ENCODE measurements at places on chromosomes 13 and 19. TPM values are rescaled to one million over a fixed set of nuclear protein-coding genes. Genes with fewer than 3 reads are reported as not detected.

DNA sequence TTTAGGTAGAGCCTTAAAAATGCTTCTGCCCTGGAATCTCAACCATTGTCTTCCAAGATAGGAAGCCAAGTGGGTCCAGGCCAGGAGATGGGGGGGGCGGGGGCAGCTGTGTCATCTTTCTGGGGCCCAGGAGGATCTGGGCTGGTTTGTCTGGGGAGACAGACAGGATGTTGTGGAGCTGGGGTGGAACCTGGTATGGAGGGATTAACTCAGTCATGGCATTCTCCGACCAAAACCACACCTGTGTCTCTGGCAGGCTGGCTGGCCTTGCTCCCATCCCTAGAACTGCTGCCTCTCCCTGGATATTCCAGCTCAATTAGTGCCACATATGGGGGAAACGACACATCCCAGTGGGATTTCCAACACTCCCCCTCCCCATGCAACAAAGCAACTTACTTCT lies 2.7 kb upstream of the MAP2K7 start:
- H3K27ac ChIP-seq = no peak overlapping the region
- no peak overlapping the region for H3K4me3 ChIP-seq
- H3K36me3 ChIP-seq = peaks cover 31% of the 10 kb centered on the region
- no peak for DNase-seq
- no peaks in the 10 kb centered on the region for H3K27me3 ChIP-seq

The CYP2A13 gene
- total RNA-seq = not detected

- no peak for DNase-seq
- no peak overlapping the region for H3K4me3 ChIP-seq
- H3K36me3 ChIP-seq = no peaks in the 10 kb centered on the region
Measured at GRCh38 chr13:85287528-85287927, 511.7 kb downstream of the SLITRK6 start.

- H3K4me3 ChIP-seq = no peak overlapping the region
- H3K27ac ChIP-seq = no peak overlapping the region
- no peak for DNase-seq
Measured at GRCh38 chr13:71602344-71602743, 264.7 kb downstream of the DACH1 start.

The ZNF28 gene
- 23.7 TPM for total RNA-seq

GRCh38 chr13:47337781-47338507 lies 441.1 kb upstream of the HTR2A start:
- H3K36me3 ChIP-seq = no peaks in the 10 kb centered on the region
- H3K27ac ChIP-seq = no peak overlapping the region
- DNase-seq = no peak
- no peak overlapping the region for H3K4me3 ChIP-seq

The KLK11 gene
- not detected for total RNA-seq

DNA sequence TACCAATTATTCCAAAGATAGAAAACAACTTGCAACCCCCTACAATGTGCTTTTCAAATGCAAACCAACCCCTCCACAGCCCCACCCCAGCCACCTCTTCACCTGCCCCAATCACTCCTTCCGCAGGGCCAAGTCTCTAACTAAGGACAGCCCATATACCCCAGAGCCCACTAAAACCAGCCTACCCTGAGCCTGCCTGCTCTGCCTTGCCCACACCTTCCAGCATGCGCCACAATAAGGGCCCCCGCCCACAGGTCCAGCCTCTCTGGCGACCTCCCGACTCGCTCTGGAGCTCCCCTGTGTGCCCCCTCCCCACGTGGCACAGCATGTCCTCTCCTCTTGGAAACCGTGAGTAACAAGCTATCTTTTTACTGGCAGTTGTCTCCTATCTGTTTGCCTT lies 42.8 kb upstream of the MEDAG start:
- H3K27me3 ChIP-seq = peaks cover 16% of the 10 kb centered on the region
- no peak overlapping the region for H3K27ac ChIP-seq
- H3K4me3 ChIP-seq = no peak overlapping the region
- DNase-seq = no peak

- no peak overlapping the region for H3K27ac ChIP-seq
- H3K4me1 ChIP-seq = no peaks in the 10 kb centered on the region
- DNase-seq = no peak
- H3K4me3 ChIP-seq = no peak overlapping the region
- no peaks in the 10 kb centered on the region for H3K27me3 ChIP-seq
- H3K36me3 ChIP-seq = no peaks in the 10 kb centered on the region
Measured at GRCh38 chr13:35309706-35310105, 166.8 kb downstream of the MAB21L1 start.

DNA sequence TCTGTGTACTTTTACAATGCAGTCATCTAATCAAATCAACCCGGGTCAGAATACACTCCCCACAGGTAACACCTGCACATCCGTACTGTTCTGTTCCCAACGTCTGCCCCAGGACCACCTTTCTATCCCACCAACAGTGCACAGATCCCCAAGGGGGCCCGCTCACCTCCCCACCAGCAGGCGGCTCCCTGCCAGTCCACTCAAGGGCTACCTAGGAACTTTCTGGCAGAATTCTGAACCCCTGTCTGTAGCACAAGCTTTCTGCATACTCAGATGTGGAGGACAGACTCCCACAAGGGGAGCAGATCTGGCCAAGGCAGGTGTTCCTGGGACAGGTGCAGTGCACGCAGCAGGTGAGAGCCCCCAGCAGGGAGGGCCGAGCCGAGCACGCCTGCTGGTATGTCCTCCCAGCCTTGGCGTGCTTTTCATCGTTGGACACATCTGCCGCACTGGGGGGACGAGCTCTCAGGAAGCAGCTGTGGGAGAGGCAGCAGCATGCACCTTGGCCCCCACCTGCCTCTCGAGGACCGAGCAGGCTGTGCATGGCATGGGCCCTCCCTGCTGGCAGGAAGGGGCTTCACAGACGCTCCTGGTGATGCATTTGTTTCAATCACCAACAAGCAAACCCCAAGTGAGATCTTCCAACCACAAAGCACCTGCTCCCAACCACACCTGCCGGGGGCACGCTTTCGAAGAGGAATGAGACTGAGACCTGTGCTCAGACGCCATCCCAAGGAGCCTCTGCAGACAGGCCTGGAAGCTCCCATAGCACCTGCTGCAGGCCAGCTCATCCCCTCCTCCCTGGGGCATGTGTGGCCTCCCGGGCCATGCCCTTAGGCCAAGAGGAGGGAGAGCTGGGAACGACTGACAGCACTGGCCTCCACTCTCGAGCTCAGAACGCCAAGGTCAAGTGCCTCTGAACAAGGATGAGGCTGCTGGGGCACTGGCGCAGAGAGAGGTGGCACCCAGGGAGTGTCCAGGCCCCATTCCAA lies 35.9 kb downstream of the RAB20 start:
- H3K27me3 ChIP-seq = no peaks in the 10 kb centered on the region
- H3K4me1 ChIP-seq = peaks cover 13% of the 10 kb centered on the region
- no peaks in the 10 kb centered on the region for H3K36me3 ChIP-seq

The CYP2S1 gene
- total RNA-seq = 1.9 TPM

DNA sequence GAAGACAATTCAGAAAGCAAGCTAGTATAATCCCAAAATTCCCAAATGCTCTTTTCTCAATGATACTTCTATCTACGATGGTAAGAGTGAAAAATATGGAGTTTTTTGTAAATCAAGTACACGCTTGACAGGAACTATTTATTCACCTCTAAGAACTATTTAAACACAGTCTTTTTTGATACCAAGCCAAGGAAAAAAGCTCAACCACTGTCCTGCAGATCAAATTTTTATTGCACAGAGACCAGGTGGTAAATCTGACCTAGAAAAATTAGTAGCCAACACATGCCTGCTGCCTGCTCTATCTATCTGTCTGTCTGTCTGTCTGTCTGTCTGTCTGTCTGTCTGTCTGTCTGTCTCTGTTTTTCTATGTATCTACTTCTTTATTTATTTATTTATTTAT lies 292.2 kb downstream of the MZT1 start:
- no peak overlapping the region for H3K4me3 ChIP-seq
- no peaks in the 10 kb centered on the region for H3K27me3 ChIP-seq
- H3K4me1 ChIP-seq = no peaks in the 10 kb centered on the region
- no peak for DNase-seq
- no peak overlapping the region for H3K27ac ChIP-seq
- no peaks in the 10 kb centered on the region for H3K36me3 ChIP-seq

GRCh38 chr13:43979492-43979891 lies 99.8 kb downstream of the LACC1 start:
- no peak for DNase-seq
- H3K4me3 ChIP-seq = no peak overlapping the region
- no peaks in the 10 kb centered on the region for H3K36me3 ChIP-seq

GRCh38 chr13:35629026-35629425 lies 152.5 kb upstream of the MAB21L1 start:
- no peak overlapping the region for H3K4me3 ChIP-seq
- H3K4me1 ChIP-seq = no peaks in the 10 kb centered on the region
- DNase-seq = no peak
- no peaks in the 10 kb centered on the region for H3K36me3 ChIP-seq
- H3K27me3 ChIP-seq = no peaks in the 10 kb centered on the region
- no peak overlapping the region for H3K27ac ChIP-seq

The RNU6-9 gene
- not detected for total RNA-seq

GRCh38 chr19:9836021-9836420 lies 903 bp downstream of the PIN1 start:
- H3K4me3 ChIP-seq = peak overlapping the region; percentile 96
- H3K27me3 ChIP-seq = no peaks in the 10 kb centered on the region
- DNase-seq = no peak
- no peak overlapping the region for H3K27ac ChIP-seq

DNA sequence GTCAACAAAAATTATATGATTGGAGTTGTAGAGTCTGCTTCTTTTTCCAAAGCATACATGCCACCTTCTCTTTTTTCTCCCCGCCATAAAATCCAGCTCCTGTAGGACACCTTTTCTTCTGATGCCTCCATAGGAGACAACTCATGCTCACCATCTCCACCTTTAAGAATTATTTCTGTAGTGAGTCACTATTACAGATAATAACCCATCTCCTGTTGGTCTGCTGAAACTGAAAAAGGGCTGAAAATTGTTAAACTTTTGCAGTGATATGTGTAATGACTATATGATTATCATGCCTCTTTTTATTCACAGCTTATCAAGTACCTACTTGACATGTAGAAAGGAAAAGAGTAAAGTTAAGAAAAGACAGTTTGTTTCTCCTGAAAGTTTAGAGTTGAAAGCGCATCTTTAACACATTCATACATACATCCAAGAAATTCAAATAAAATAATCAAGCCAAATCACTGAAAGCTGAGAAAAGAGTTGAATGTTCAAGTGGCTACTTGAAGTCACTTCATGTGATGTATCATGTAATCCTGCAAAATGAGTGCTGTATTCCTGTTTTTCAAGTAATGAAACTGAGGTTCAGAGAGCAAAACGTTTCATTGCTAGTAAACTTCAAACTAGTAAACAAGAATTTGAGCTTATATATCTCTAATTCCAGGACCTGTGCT lies 35.5 kb upstream of the LPAR6 start:
- no peaks in the 10 kb centered on the region for H3K4me1 ChIP-seq
- no peak overlapping the region for H3K27ac ChIP-seq
- H3K4me3 ChIP-seq = no peak overlapping the region
- H3K36me3 ChIP-seq = no peaks in the 10 kb centered on the region

- no peaks in the 10 kb centered on the region for H3K27me3 ChIP-seq
- no peak for DNase-seq
- peak overlapping the region; percentile 77 for H3K27ac ChIP-seq
- H3K36me3 ChIP-seq = peaks cover 29% of the 10 kb centered on the region
- H3K4me3 ChIP-seq = peak overlapping the region; percentile 35
Measured at GRCh38 chr19:663682-664117, 686 bp upstream of the RNF126 start.

DNA sequence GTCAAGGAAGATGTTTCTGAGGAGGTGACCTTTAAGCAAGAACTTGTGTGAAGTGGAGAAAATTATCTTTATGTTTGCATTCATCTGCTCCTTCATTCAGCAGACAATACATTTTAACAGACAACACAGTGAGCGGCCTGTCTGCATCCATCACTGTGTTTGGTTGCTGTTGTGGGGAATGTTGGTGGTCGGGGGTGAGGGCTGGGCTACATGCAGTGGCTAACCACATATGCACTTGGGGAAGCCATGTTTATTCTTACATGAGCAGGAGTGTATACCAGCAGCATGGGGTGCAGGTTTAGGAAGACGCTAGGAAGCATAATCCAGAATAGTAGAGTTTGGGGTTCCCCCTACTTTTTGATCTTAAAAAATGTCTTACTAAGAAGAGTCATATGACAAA lies 66.4 kb downstream of the DHRS12 start:
- no peak for DNase-seq
- H3K4me3 ChIP-seq = no peak overlapping the region
- no peaks in the 10 kb centered on the region for H3K4me1 ChIP-seq
- H3K27me3 ChIP-seq = no peaks in the 10 kb centered on the region
- no peak overlapping the region for H3K27ac ChIP-seq
- H3K36me3 ChIP-seq = peaks cover 5% of the 10 kb centered on the region

DNA sequence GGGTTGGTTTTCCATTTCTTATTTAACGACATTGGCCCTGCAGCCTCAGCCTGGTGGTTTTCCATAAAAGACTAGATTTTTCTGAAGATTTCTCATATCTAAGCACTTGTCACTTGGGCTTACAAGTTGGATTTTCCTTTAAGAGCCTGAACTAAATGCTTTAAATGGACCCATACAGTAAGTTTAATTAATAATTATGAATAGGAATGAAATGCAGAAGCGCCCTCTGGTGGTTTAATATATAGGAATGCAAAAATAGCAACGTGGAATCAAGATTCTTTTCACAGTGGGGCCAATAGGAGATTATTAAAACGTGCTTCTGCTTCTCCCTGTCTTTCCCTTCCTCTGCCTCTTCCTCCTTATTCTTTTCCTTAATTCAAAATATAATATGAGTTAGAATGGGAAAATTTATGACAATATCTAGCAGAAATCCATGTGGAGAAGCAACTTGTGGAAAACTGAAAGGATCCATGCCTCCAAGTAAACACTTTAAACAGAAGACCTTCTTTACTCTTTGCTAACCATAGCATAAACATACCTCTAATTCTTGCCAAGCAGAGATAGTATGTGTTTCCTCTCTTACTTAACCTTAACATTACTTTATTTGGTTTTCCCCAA lies 324.0 kb downstream of the GPC5 start:
- DNase-seq = peak; percentile 60
- H3K4me3 ChIP-seq = no peak overlapping the region
- H3K27me3 ChIP-seq = no peaks in the 10 kb centered on the region
- H3K4me1 ChIP-seq = no peaks in the 10 kb centered on the region
- H3K36me3 ChIP-seq = no peaks in the 10 kb centered on the region
- H3K27ac ChIP-seq = no peak overlapping the region

The TEX26 gene
- not detected for total RNA-seq

The ZNF492 gene
- 0.07 TPM for total RNA-seq

DNA sequence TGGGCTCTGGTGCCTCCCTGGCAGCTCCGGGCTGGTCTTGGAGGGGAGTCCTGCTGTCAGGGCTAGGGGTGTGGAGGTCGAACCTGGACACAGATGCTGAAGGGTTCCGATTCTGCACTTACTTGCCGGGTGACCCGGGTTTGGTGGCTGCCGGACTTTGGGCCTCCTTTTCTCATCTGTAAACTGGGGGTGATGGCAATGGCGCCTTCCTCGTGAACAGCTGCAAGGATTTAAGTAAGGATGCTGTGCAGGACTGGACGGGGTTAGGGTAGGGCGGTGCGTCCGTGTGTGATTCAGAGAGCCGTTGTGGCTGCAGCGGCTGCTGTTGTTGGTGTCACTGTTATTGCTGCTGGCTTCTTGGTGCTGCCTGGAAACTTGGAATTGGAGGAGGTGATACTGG lies 2.4 kb downstream of the HPN start:
- no peak overlapping the region for H3K4me3 ChIP-seq
- H3K36me3 ChIP-seq = no peaks in the 10 kb centered on the region
- DNase-seq = no peak
- H3K27me3 ChIP-seq = no peaks in the 10 kb centered on the region
